T-helper 1 cell (primary cell): ENCODE measurements at places on chromosomes 3 and 15.

- no peak for DNase-seq
Measured at GRCh38 chr15:89670971-89671560, 8.1 kb downstream of the PLIN1 start.

GRCh38 chr3:65177960-65178376 is 490.2 kb upstream of the ADAMTS9 start:
- DNase-seq, result no peak

DNA sequence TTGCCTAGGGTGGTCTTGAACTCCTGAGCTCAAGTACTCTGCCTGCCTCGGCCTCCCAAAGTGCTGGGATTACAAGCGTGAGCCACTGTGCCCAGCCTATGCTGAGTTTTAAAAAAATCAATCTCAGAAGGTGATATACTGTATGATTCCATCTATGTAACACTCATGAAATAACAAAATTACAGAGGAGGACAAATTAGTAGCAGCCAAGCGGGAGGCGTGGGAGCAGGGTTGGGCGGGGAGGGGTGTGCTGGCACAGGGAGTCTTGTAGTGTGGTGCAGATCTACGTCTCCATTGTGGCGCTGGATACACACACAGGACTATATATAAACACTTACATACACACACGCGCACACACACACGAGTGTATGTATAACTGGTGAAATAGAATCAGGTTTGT is 80.6 kb upstream of the LINGO1 start:
- DNase-seq, result no peak

DNA sequence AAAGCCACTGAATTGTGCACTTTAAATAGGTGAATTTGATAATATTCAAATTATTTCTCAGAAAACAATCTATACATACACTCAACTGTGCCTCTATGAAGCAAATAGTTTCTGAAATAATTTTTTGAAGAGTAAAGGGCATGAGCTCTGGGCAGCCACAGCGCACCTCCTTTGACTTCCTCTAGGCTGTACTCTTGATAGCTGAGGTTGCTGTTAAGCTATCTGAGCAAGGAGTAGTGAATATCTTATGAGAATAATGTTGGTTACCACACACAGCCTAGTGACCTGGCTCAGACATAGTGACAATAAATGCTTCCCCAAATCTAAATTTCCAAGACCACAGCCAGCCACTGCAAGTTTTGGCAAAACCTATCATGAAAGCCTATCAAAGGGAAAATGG is 11.6 kb upstream of the SEC61A1 start:
- no peak for DNase-seq

- no peak for DNase-seq
Measured at GRCh38 chr3:170485294-170485693, 66.6 kb downstream of the CLDN11 start.

DNA sequence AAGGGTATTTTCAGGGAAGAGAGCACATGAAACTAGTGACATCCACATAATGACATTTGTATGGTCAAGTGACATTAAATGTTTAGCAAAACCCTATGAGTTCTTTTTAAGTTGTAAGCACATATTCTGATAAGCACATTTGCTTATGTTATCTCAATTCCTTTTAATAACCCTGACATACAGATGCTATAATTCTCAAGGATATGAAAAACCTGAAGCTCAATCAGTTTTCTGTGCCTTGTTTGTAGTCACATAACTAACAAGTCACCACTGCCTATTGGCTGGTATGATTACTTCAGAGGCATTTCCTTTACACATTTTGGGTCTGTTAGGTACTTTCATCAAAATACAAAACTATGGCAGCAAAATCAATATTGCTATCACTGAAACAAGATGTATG is 74.1 kb downstream of the FAIM start:
- no peak for DNase-seq

DNA sequence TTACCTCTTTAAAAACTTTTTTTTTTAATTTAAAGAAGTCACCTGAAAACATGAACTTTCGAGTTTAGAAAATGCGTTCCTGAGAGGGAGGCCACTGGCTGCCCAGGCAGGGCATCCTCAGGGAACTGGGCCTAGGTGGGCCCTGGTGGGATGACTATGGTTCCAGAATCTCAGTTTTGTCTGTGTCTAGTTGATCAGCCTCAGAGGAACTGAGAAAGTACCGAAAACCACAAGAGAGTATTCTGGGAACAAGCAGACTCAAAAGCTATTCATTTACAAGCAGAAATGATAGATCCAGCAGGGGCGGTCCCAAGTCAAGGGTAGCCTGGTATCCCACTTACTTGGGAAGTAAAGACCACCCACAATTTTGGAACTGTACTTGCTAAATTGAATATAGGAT is 10.5 kb downstream of the WWTR1 start:
- DNase-seq, result no peak

DNA sequence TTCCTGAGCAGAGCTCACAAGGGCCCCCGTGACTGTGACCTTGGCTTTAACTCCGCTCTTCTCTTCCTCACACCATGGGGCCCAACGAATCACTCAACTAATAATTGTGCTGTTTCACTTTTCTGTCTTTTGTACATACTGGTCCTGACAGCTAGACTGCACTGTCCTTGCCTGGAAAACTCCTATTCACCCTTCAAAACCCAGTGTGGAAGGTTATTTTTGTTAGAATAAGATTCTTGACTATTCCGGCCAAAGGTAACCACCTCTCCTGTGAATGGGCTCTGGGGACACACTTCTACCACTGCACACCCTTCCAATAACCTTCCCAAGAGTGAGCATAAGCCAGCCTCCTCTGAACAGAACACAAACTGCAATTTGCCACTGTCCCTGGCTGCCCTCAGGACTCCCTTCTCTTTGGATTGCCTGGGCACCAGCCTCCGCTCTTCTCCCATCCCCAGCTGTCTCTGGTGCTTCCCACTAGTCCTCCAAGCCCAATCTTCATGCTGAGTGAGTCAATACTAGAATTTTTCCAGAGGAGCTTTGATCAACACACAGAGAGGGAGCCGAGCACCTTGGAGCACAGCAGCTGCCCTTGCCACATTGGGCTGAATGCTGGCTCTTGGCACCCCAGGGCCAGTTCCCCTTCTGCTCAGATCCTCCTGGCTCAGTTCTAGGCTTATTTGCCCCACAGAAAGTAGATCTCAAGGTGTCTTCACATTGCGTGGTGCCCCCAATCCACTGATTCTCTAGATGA is 2.1 kb downstream of the SCN5A start:
- DNase-seq, result no peak

- no peak for DNase-seq
Measured at GRCh38 chr3:56921573-56922453, 120.1 kb upstream of the ARHGEF3 start.

- DNase-seq, result no peak
Measured at GRCh38 chr15:47383102-47383501, 334.2 kb upstream of the SEMA6D start.

DNA sequence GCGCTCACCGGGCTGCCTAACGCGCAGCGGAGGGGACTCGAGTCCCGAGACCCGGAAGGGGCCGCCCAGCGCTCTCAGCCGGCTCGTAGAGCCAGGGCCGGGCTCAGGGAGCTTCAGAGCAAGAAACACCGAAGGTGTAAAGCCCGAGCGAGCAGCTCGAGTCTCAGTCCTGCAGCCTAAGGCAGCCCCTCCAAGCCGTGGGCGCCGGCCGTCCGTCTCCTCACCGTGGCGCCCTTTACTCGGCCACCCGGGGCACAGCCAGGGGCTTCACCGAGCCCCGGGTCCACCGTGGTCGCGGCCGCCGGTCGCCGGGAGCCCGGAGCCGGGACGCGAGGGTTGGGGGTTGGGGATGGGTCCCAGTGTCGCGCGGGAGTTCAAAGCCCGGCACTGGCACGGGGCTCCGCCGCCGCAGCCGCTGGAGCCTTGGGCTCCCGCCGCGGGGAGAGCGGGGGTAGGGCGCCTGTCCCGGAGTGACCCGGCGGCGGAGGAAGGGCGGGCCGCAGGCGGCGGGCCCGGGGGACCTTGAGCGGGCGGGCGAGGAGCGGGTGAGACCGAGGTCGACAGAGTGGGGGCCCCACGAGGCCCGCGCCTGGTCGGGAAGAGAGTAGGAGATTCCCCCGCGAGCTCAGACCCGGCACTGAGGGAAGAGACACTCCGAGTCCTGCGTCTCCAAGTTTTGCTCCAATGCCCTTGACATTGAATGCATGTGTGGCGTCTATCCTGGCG is 26.9 kb upstream of the THRB start:
- DNase-seq, result no peak

GRCh38 chr3:137163958-137164357 is 206.2 kb downstream of the IL20RB start:
- DNase-seq, result no peak

DNA sequence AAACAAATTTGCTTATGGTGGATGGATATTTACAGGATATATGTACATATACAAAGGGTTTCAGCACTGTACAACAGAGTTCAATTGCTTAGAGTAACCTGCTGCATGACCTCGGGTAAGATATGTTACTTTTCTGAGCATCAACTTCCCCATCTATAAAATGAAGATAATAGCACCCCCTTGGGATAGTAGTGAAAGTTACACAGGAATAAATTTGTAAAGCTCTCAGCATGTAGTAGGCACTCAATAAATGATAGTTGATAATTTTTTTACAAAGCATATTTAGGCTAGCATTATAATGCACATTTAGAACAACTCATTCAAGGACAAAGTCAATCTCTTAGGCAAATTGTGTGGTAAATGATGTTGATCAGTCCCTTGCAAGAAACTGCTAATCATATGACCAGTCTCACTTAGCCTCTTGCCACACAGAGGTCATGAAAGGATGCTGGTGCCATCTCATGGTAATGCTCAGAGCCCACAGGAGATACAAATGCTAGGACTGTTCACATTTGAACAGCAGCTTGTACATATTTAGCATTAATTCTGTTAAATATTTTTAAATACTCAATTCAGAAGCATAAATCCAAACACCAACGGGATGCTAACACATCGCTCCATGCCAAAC is 123.9 kb downstream of the MAGI1 start:
- DNase-seq, result no peak

GRCh38 chr3:126679318-126679751 is 24.4 kb upstream of the TXNRD3 start:
- DNase-seq, result peak; percentile 38

DNA sequence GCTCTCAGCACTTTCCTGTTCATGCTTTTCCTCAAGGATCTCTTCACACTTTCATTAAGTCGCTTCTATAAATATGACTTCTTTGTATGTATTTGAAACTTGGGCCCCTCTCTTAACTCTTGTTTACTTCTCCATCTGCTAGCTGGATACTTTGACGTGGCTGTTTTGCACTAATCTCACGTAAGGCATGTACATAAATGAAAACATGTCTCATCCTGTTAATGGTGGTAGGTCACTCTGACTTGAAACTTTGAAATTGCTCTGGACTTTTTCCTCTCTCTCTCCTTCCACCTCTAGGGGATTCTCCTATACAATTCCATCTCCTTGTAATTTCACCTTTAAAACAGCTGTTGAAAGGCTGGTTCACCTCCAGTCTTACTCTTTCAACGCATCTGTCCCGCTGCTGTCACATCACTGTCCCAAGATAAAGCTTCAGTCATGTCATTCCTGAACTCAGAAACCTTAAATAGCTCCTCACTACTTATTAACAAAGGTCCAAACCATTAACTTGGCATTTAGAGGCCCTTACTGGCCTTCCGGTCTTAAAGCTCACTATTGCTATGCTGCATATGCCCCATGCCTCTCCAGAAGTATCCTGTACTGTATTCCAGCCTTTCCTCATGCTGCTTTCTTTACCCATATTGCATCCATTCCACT is 1.2 kb downstream of the BLOC1S6 start:
- DNase-seq, result peak; percentile 5

GRCh38 chr3:194259982-194260766 is 91.0 kb downstream of the CPN2 start:
- DNase-seq, result no peak

DNA sequence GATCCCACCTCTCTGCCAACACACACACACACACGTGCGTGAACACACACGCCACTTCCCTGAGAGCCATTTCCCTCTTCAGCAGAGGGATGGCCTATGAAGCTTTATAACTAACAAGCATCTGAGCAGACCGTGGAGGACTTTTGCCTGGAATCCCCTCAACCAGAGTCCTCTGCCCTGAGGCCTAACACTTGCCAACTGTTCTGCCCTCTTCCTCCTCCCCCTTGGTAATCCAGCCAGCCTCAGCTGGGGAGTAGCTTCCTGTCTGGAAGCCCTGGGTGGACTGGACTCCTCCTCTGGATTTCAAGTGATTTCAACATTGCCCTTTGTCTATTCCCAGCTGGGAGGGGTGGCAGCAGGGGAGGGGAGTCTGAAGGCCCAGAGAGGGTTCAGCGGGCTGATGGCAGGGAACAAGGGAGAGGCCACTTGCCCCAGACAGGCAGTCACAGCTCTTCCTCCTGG is 68.4 kb upstream of the HACD2 start:
- DNase-seq, result no peak

DNA sequence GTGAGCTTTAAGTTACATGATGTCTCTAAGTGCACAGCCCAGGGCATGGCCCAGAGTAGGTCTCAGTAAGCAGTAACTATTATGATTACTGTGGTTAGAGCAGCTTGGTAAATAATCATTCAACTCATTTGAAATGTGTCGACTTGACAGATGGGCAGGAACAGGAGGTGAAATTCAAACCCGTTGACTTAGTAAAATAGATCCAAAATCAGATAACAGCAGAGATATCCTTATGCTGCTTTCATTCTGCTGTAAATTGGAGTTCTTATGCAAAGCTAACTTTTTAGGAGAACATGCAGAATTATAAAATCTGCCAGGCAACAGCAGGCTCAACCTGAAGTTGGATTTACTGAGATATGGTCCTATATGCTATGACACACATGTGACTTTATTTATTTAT is 118.7 kb upstream of the KLHL25 start:
- no peak for DNase-seq

DNA sequence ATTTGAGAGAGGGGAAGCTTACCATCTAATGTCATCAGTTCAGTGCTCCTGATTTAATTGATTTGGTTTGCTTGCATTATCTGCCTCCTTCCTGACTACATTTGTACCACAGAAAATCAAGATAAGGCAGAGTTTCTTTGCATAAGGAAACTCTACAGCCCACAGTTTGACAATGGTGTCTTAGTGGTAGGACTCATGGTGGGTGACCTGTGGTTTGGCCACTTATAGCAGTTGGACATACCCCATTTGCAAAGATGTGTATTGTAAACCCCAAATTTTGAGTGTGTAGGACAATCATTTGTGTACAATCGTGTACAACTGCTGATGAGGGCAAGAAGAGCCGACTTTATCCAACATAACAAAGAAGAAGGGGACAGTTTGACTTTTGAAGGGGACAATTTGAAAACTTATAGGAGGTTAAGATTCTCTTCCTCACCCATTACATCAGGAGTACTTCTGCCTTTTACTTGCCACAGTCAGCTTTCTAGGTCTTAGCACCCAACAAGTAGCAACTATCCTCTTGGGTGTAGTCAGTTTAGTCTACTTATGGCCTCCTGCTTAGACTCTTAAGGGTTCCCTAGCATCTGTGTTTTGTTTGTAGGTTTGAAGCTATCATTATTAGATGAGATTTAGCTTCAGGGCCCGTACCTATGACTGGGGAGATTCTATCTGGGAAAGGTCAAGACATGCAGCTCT is 6.2 kb downstream of the TGFBR2 start:
- no peak for DNase-seq

GRCh38 chr3:152769523-152769922 is 65.4 kb upstream of the P2RY1 start:
- no peak for DNase-seq
